ENCODE measurements at places on chromosomes 6 and 20. TPM values are rescaled to one million over a fixed set of nuclear protein-coding genes. Genes with fewer than 3 reads are reported as not detected.

GRCh38 chr6:36666826-36667591 is 11.5 kb upstream of the CDKN1A start:
- no peak for DNase-seq

GRCh38 chr6:16466800-16467553 is 228.6 kb downstream of the GMPR start:
- no peak for DNase-seq

- DNase-seq = no peak
Measured at GRCh38 chr20:13515796-13516558, 122.8 kb downstream of the TASP1 start.

GRCh38 chr6:303263-303662 is 11.0 kb downstream of the DUSP22 start:
- DNase-seq = no peak

ARFGEF3 gene
- 0.07 TPM for total RNA-seq

FILIP1 gene
- total RNA-seq = not detected
